Ureter (tissue), 1 donor: ENCODE measurements at places on chromosomes 2 and 18. TPM values are rescaled to one million over a fixed set of nuclear protein-coding genes. Genes with fewer than 3 reads are reported as not detected.

GRCh38 chr2:188477564-188478103, 186.0 kb downstream of the GULP1 start:
- DNase-seq: no peak

Gene CABLES1
- 8.1 TPM for total RNA-seq

DNA sequence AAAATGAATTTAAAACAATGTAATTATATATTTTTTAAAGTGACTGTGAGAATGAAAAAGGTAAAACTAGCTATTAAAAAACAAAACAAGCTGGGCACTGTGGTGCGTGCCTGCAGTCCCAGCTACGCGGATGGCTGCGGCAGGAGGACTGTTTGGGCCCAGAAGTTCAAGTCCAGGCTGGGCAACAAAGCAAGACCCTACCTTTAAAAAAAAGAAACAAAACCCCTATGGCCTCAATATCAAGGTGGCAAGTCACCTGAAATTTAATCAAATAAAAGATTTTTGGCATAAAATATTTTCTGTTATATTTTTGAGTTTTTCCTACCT, 46.9 kb upstream of the STRN start:
- DNase-seq: no peak

Gene KANSL3
- total RNA-seq: 57.2 TPM

Gene KCTD1
- 17.9 TPM for total RNA-seq

Gene CCDC148
- total RNA-seq: 3.4 TPM

Gene NYAP2
- 1.5 TPM for total RNA-seq

GRCh38 chr2:20953146-20953824, 90.6 kb downstream of the APOB start:
- DNase-seq: peak; percentile 53

Gene LTBP1
- total RNA-seq: 80.1 TPM

- DNase-seq: no peak
Measured at GRCh38 chr2:205451901-205452512, 230.3 kb upstream of the NRP2 start.
